ENCODE measurements at places on chromosomes 16 and 17. TPM values are rescaled to one million over a fixed set of nuclear protein-coding genes. Genes with fewer than 3 reads are reported as not detected.

CCL3 gene
- 0.68 TPM for total RNA-seq

- H3K4me1 ChIP-seq, result no peaks in the 10 kb centered on the region
- H3K36me3 ChIP-seq, result no peaks in the 10 kb centered on the region
- no peak for DNase-seq
- H3K27ac ChIP-seq, result no peak overlapping the region
- no peak overlapping the region for H3K4me3 ChIP-seq
These were observed 14.9 kb downstream of the C16orf74 start for GRCh38 chr16:85735946-85736345.

DNA sequence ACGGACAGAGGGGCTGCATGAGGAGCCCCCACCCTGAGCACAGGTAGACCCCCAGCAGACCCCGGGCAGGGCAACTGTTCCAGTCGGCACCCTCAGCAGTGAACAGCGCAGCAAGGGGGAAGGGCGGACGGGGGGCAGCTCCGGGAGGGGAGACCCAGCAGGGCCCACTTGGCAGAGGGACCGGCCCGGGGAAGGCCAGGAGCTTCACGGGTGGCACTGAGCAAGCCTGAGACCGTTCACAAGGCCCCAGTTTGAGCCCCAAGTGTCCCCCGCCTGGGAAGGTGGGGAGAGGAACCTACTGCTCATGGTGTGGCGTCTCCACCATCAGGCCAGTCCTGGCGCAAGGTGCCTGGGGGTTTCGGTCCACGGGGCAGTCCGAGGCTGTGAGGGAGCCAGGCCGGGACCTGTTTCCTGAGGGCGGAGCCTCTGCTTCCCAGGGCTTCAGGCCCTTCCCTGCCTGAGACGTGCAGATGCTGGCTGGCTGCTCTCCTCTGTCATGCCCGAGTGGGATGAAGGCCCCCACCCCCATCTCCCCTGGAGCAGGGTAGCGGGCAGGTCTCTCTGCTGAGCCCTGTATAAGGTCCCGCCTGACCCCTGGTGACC, 54.4 kb upstream of the GNG13 start:
- no peaks in the 10 kb centered on the region for H3K4me1 ChIP-seq
- H3K27me3 ChIP-seq, result no peaks in the 10 kb centered on the region

DNA sequence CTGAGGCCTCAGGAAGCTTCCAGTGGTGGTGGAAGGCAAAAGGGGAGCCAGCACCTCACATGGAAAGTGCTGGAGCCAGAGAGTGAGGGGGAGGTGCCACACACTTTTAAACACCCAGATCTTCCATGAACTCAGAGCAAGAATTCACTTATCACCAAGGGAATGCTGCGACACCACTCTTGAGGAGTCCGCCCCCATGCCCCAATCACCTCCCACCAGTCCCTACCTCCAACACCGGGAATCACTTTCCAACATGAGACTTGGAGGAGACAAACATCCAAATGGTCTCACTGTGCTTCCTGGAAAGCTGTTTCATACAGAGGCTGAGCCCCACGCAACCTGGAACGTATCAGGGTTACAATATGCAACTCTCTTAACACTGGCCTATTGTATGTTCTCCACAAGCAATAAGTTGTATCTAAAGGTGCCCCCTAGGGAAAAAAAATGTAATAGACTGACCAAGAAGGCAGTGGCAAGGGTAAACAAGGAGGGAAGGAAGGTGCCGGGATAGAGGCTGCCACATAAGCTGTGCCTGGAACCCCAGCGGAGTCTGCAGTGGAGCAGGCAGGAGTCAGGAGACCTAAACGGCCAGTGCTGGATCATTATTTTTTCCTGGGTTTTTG, 106.7 kb upstream of the FOXF1 start:
- no peak overlapping the region for H3K27ac ChIP-seq
- DNase-seq, result no peak
- no peaks in the 10 kb centered on the region for H3K36me3 ChIP-seq
- H3K27me3 ChIP-seq, result no peaks in the 10 kb centered on the region

MVP gene
- 133 TPM for total RNA-seq

DNA sequence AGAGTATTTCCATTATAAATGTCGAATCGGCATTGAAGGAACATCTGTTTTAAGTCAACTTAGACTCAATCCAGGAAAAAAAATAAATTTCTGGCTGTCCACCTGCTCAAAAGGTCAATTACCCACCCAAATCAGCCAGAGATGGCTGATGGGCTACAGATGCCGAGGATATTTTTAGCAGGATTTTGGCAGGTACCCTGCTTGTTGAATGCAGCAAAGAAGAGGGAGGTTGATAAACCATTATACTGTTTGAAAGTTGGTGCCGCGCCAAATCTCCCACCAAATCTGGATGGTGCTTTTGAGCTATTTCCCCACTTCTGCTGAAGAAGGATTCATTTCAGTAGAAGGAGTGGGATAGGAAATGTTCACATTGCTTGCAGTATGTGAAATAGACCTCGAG, 537.7 kb downstream of the MAF start:
- no peak overlapping the region for H3K4me3 ChIP-seq
- H3K27me3 ChIP-seq, result no peaks in the 10 kb centered on the region

ARHGAP44 gene
- total RNA-seq, result 0.61 TPM

- peaks cover 24% of the 10 kb centered on the region for H3K4me1 ChIP-seq
- DNase-seq, result no peak
- H3K4me3 ChIP-seq, result peak overlapping the region; percentile 48
- peak overlapping the region; percentile 81 for H3K27ac ChIP-seq
- H3K27me3 ChIP-seq, result no peaks in the 10 kb centered on the region
These were observed 831 bp downstream of the ALOX15B start for GRCh38 chr17:8039611-8040168.

DNA sequence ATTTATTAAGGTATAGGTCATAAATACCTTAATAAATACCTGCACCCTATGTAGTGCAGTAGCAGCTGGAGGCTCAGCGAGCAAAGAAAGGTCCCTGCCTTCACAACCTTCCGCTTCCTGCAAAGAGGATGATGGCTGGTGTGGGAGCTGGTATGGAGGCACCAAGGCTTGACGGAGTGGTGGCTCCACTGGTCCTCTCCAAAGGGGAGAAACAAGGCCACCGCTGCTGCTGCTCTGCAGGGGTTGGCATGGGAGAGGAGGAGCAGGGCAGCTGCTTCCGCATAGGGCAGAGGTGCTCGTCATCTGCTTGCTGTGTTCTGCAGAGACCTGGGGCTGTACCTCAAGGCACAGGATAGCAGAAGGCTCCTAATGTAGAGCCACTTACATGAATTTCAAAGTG, 52.8 kb downstream of the NDEL1 start:
- H3K36me3 ChIP-seq, result no peaks in the 10 kb centered on the region
- H3K27ac ChIP-seq, result no peak overlapping the region
- no peaks in the 10 kb centered on the region for H3K4me1 ChIP-seq
- DNase-seq, result no peak
- no peak overlapping the region for H3K4me3 ChIP-seq

- no peak for DNase-seq
- peak overlapping the region; percentile 77 for H3K27ac ChIP-seq
- no peaks in the 10 kb centered on the region for H3K36me3 ChIP-seq
- peaks cover 70% of the 10 kb centered on the region for H3K4me1 ChIP-seq
- H3K27me3 ChIP-seq, result no peaks in the 10 kb centered on the region
These were observed 47.1 kb downstream of the NUP93 start for GRCh38 chr16:56777001-56777400.

GRCh38 chr17:49851387-49852291, 3.8 kb upstream of the TAC4 start:
- peak overlapping the region; percentile 73 for H3K27ac ChIP-seq
- H3K36me3 ChIP-seq, result no peaks in the 10 kb centered on the region
- H3K27me3 ChIP-seq, result peaks cover 5% of the 10 kb centered on the region
- peaks cover 10% of the 10 kb centered on the region for H3K4me1 ChIP-seq

GRCh38 chr16:70258946-70259345, 7.2 kb upstream of the EXOSC6 start:
- peaks cover 100% of the 10 kb centered on the region for H3K36me3 ChIP-seq
- H3K4me1 ChIP-seq, result no peaks in the 10 kb centered on the region
- H3K27ac ChIP-seq, result no peak overlapping the region
- DNase-seq, result no peak

- no peak overlapping the region for H3K4me3 ChIP-seq
- no peak overlapping the region for H3K27ac ChIP-seq
- DNase-seq, result no peak
- peaks cover 60% of the 10 kb centered on the region for H3K27me3 ChIP-seq
These were observed 40.1 kb downstream of the IRX3 start for GRCh38 chr16:54246454-54246821.

DNA sequence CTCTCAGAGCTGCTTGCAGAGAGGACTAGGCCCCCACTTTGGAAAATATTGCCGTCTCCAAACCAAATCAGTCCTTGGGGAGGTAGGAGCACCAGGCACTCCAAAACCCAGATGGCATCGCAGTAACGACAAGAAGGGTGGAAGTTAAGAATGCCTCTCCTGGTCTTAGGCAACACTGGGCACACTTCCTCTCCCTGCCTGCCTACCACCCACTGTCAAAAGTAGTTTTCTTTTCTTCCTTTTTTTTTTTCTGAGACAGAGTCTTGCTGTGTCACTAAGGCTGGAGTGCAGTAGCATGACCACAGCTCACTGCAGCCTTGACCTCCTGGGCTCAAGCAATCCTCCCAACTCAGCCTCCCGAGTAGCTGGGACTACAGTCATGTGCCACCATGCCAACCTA, 47.2 kb downstream of the SRL start:
- no peak overlapping the region for H3K4me3 ChIP-seq
- no peak overlapping the region for H3K27ac ChIP-seq
- no peaks in the 10 kb centered on the region for H3K36me3 ChIP-seq
- DNase-seq, result no peak
- no peaks in the 10 kb centered on the region for H3K27me3 ChIP-seq
- no peaks in the 10 kb centered on the region for H3K4me1 ChIP-seq

TNP2 gene
- not detected for total RNA-seq

DNA sequence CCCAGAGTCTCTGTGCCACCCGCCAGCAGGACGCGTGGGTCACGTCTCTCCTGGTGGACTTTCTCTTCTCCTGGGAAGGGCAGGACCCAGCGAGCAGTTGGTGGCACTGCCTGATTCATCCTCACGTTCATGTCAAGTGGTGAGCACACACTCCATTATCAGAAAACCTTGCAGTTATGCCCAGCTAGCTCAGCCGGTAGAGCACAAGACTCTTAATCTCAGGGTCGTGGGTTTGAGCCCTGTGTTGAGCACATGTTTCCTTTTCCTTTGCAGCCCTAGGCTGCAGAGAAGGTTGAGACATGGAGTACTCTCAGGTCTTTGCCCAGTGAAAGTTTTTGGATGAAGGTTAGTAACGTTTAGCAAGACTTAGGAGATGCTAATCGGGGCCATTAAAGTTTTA, 8.0 kb downstream of the OR1F1 start:
- no peak overlapping the region for H3K4me3 ChIP-seq
- DNase-seq, result no peak
- no peak overlapping the region for H3K27ac ChIP-seq
- peaks cover 37% of the 10 kb centered on the region for H3K27me3 ChIP-seq

- no peaks in the 10 kb centered on the region for H3K36me3 ChIP-seq
- H3K27ac ChIP-seq, result peak overlapping the region; percentile 29
- peaks cover 7% of the 10 kb centered on the region for H3K4me1 ChIP-seq
- no peak for DNase-seq
- H3K27me3 ChIP-seq, result no peaks in the 10 kb centered on the region
These were observed 9.0 kb downstream of the C17orf99 start for GRCh38 chr17:78154903-78155811.

DNA sequence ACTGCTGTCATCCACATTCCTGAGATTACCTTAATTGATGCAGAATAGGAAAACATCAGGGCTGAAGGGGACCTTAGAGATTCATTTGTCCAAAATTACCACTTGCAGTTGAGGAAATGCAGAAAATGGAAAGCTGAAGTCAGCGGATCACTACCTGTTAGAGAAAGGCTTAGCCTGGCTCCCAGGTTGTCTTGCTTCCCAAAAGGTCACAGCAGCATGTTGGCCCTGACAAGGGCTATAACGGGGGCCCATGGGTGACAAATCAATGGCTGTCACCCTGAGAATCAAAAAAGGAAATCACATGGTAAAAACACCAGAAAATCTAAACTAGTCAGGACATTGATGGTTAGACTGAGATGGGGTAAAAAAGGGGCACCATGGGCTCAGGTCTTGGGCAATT, 51.7 kb downstream of the HLF start:
- no peaks in the 10 kb centered on the region for H3K27me3 ChIP-seq
- no peak overlapping the region for H3K27ac ChIP-seq
- H3K4me1 ChIP-seq, result peaks cover 12% of the 10 kb centered on the region
- no peak for DNase-seq
- peaks cover 65% of the 10 kb centered on the region for H3K36me3 ChIP-seq
- H3K4me3 ChIP-seq, result no peak overlapping the region

- peaks cover 28% of the 10 kb centered on the region for H3K27me3 ChIP-seq
- peaks cover 13% of the 10 kb centered on the region for H3K4me1 ChIP-seq
- no peak for DNase-seq
- peak overlapping the region; percentile 65 for H3K4me3 ChIP-seq
These were observed 3.8 kb downstream of the AXIN2 start for GRCh38 chr17:65557349-65558310.

LRRC36 gene
- total RNA-seq, result not detected

GRCh38 chr16:86662195-86662594, 83.8 kb downstream of the FOXL1 start:
- H3K27me3 ChIP-seq, result peaks cover 76% of the 10 kb centered on the region
- H3K27ac ChIP-seq, result no peak overlapping the region
- no peaks in the 10 kb centered on the region for H3K4me1 ChIP-seq
- no peak overlapping the region for H3K4me3 ChIP-seq

DNA sequence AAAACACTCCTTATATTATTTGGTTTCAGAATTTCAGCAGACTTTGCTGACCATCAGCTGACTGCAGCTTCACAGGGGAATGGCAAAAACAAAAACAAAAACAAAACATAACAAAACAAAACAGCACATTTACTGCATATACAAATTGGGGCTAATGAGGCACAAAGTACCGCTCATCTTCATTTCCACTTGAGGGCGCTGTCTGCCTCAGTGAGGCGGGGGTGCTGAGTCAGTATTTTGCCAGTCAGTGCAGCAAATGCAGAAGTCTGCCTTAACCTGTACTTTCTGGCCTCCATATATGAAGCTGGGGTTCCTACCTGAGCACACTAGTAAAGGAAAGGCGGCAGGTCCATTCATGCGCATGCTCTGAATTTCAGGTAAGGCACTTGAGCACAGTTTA, 13.5 kb upstream of the DYNLRB2 start:
- DNase-seq, result no peak
- H3K4me1 ChIP-seq, result no peaks in the 10 kb centered on the region

DNA sequence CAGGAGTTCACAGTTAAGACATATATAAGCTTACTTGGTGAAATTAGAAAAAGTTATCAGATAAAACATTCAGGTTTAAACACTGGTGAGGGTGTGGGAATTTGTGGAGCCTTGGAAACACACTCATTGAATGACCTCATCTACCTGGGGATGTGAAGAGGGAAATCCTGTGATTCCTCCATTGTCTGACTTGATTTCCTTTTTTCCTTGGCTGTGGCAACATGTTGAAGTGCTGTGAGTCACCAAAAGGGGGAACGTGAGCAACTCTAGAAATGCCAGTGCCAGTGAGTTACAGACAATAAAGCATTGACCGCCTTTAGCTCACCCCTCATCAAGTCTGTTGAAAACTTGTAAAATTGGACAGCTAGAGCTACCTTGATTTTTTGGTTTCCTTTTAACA, 1.8 kb downstream of the HMOX2 start:
- H3K4me3 ChIP-seq, result peak overlapping the region; percentile 76
- H3K4me1 ChIP-seq, result peaks cover 66% of the 10 kb centered on the region

SMIM36 gene
- total RNA-seq, result not detected

GRCh38 chr17:45118691-45119090, 13.6 kb downstream of the PLCD3 start:
- H3K36me3 ChIP-seq, result peaks cover 6% of the 10 kb centered on the region
- no peaks in the 10 kb centered on the region for H3K27me3 ChIP-seq
- H3K4me1 ChIP-seq, result peaks cover 21% of the 10 kb centered on the region
- DNase-seq, result no peak
- no peak overlapping the region for H3K4me3 ChIP-seq

- no peaks in the 10 kb centered on the region for H3K36me3 ChIP-seq
- H3K27me3 ChIP-seq, result no peaks in the 10 kb centered on the region
- no peak overlapping the region for H3K27ac ChIP-seq
- no peak for DNase-seq
- no peak overlapping the region for H3K4me3 ChIP-seq
These were observed 30.8 kb upstream of the RPL38 start for GRCh38 chr17:74172700-74173099.

Data from esophagus squamous epithelium (tissue), 5 donors.